ENCODE measurements at places on chromosomes 1 and 21.

GRCh38 chr1:168488138-168488537 lies 55.7 kb downstream of the XCL2 start:
- DNase-seq = peak; percentile 83

GRCh38 chr1:51301152-51301843 lies 29.1 kb downstream of the TTC39A start:
- no peak for DNase-seq

DNA sequence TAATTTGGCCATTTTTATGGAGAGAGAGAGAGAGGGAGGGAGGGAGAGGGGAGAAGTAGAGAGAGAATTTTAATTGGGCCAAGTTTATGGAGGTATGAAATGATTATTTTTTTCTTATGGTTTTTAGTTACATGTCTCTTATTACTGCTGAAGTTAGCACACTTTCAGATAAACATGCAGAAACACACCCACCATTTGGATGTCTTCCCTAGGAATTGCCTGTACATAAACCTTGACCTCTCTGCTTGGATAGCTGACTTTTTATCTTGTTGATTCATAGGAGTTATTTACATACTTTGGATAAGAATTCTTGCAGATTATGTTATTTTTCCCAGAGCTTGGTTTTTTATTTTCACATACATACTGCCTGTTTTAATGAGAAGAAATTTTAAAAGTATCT lies 310.2 kb upstream of the ADAMTS5 start:
- DNase-seq = peak; percentile 26

GRCh38 chr1:80882553-80882952 lies 918.2 kb upstream of the ADGRL2 start:
- DNase-seq = peak; percentile 79

DNA sequence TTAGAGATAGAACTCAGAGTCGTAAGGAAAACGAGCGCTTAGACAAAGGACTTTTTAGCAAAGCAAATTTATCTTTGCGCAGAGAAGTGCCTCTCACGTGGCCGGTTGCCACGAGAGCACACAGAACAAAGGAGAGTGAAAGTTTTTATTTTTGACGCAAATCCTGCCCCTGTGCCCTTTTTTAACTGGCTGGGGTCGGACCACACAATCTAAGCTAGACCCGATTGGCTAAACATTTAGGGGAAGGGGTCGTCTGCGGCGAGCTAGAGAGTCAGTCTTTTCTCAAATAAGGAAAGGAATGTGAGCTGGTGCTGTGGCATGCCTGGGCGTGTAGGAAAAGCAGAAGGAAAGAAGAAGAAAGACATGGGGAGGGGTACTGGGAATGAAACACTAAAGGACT lies 2.4 kb downstream of the KRTAP10-2 start:
- no peak for DNase-seq

Data from fibroblast of pulmonary artery (primary cell).